Activated gamma-delta T cell treated with anti-CD3 and anti-CD28 coated beads, Interleukin-2, amount 50 U/mL, for 16 hours (primary cell): ENCODE measurements at places on chromosomes 4 and X.

GRCh38 chr4:107404591-107405300 lies 315.3 kb downstream of the PAPSS1 start:
- DNase-seq = no peak

GRCh38 chrX:130032552-130032951 lies 50.1 kb downstream of the BCORL1 start:
- no peak for DNase-seq

GRCh38 chr4:123706973-123707372 lies 310.4 kb downstream of the SPRY1 start:
- no peak for DNase-seq

DNA sequence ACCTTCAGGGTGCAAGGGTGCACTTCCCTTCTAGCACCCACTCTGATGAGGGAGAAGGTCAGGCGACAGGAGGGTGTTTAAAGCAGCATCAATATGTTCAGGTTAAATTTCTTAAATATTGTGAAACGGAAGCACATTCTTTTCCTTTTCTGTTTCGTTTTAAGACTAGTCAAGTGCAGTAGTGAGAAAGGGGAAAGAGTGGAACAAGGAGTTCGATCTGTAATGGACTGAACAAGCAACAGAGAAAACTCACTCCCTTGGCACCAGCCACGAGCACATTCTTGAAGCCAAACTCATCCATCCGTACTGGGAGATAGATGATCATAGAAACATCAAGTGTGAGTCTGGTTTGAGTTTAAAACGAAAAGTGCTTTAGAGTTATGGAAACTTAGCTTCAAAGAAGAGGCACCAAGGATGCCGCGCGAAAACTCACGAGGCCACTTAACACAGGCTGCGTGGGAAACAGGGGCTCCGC lies 815 bp downstream of the FAM53A start:
- no peak for DNase-seq

DNA sequence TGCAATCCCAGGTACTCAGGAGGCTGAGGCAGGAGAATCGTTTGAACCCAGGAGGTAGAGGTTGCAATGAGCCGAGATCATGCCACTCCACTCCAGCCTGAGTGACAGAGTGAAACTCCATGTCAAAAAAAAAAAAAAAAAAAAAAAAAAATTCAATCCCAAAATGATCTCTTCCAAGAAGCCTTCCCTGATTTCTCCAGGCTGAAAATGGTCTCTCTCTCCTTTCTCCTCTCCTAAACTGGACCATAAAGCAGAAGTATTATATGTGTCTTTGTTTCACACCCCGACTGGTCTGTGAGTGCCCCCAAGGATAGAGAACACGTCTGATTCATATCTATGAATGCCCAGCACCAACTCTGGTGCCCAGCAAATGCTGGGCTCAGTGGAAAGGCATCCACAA lies 17.3 kb upstream of the KDM5C start:
- DNase-seq = no peak
